ENCODE measurements at places on chromosomes 3 and 15. TPM values are rescaled to one million over a fixed set of nuclear protein-coding genes. Genes with fewer than 3 reads are reported as not detected.

MRAS gene
- total RNA-seq = 0.62 TPM

GOLGA8A gene
- total RNA-seq = 44.5 TPM

ICE2 gene
- 76.7 TPM for total RNA-seq

CLDN16 gene
- total RNA-seq = not detected

PLA2G4E gene
- not detected for total RNA-seq

C3orf85 gene
- total RNA-seq = not detected

KY gene
- not detected for total RNA-seq

ACAN gene
- not detected for total RNA-seq

GOLGA6D gene
- not detected for total RNA-seq

QRICH1 gene
- total RNA-seq = 100 TPM

NCKIPSD gene
- 28.7 TPM for total RNA-seq

RTF1 gene
- 18.7 TPM for total RNA-seq

SLC12A1 gene
- total RNA-seq = not detected

ACSBG1 gene
- not detected for total RNA-seq

TEX264 gene
- total RNA-seq = 23.7 TPM

PPP1R14D gene
- total RNA-seq = not detected

GABRR3 gene
- not detected for total RNA-seq

MAGEL2 gene
- not detected for total RNA-seq

SERINC4 gene
- 0.14 TPM for total RNA-seq

ZNF501 gene
- 1.6 TPM for total RNA-seq

GTF2E1 gene
- 13.2 TPM for total RNA-seq

RLBP1 gene
- not detected for total RNA-seq

GALNT15 gene
- not detected for total RNA-seq

CYP8B1 gene
- total RNA-seq = not detected

ROPN1B gene
- not detected for total RNA-seq

MAP4 gene
- 75.9 TPM for total RNA-seq

ZPLD1 gene
- not detected for total RNA-seq

CD86 gene
- not detected for total RNA-seq

CRABP1 gene
- 0.38 TPM for total RNA-seq

CCR3 gene
- total RNA-seq = not detected

PGBD4 gene
- 2.0 TPM for total RNA-seq

SAMMSON gene
- total RNA-seq = not detected

Measured in activated naive CD4-positive, alpha-beta T cell treated with anti-CD3 and anti-CD28 coated beads for 36 hours (primary cell).